Karpas-422 (cell line): ENCODE measurements at places on chromosomes 16 and 17.

DNA sequence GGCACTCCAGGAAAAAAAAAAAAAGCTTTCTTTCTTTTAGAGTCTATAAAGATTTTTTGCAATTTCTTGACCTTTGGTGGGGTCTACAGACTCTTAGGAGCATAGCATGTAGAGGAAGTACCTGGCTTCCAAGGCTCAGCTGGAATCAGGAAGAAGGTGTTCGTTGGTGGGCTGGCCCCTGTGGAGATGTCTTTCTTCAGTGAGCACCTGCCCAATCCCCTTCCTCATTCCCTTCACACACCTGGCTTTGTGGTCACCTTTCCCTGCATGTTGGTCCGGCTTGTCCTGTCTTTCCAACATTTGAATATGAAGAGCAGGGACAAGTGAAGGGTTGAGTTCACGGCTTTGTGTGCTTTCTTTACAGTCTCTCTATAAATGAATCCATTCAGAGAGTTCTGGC is 352.4 kb downstream of the HAPSTR1 start:
- no peak for DNase-seq

GRCh38 chr17:34357398-34357797 is 1.1 kb downstream of the CCL13 start:
- DNase-seq: no peak

DNA sequence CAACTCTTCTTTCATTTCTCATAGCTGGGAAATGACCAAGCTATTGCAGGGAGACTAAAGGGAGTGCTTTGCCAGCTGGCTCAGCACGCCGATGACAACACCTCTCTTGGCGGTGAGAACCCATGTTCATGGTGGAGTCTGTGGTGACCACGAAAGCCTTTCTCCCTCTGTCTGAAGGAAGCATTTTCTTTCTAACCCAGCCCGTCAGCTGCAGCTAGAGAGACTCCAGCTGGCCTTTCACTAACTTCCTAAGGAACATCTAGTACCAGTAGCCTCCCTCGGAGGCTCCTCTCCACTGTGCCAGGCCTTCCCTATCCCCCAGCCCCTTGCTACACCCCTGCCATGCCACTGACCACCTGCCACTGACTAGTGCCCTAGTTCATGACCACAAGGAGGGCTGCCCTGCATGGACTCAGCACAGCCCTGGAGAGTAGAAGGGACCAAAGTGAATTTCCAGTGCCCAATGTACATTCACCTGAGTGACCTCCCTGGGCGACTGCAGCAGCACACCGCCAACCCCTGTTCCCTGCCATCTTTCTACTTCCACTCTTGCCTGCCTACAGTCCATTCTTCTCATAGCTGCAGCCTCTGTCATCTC is 81.3 kb downstream of the CBLN1 start:
- DNase-seq: no peak

GRCh38 chr16:68166264-68166663 is 69.7 kb downstream of the ESRP2 start:
- peak; percentile 66 for DNase-seq

DNA sequence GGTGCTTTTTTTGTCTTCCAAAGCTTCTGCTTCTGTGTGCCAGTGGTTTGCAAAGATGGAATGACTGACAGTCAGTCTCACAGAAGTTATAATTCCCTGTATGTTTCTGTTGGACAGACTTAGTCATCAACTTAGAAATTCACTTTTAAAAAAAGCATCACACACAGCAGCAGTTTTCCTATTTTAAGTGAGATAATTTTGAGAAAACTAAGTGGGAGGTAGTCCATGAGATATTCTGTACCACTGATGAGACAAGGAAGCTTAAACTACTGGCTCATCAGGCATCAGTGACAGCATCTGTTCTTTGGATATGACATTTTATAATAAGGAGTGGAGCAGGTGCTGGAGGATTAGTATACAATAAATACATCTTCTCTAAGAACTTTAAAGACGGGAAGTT is 20.0 kb downstream of the CNP start:
- DNase-seq: no peak

- no peak for DNase-seq
Measured at GRCh38 chr17:45874151-45874550, 20.2 kb upstream of the MAPT start.

- no peak for DNase-seq
Measured at GRCh38 chr16:24841291-24841690, 4.5 kb upstream of the SLC5A11 start.

GRCh38 chr17:75681289-75681688 is 14.2 kb downstream of the SAP30BP start:
- no peak for DNase-seq

- DNase-seq: no peak
Measured at GRCh38 chr17:71287071-71287823, 833.6 kb upstream of the SOX9 start.

DNA sequence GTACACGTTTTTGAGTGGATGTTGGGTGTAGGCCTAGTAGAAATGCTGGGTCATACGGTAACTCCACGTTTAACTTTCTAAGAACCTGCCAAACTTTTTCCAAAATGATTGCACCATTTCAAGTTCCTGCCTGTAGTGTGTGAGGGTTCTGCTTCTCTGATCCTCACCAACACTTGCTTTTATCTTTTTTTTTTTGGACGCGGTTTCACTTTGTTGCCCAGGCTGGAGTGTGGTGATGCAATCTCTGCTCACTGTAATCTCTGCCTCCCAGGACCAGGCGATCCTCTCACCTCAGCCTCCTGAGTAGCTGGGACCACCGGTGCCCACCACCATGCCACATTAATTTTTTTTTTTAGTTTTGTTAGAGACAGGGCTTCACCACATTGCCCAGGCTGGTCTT is 23.5 kb downstream of the ZNF750 start:
- DNase-seq: no peak

DNA sequence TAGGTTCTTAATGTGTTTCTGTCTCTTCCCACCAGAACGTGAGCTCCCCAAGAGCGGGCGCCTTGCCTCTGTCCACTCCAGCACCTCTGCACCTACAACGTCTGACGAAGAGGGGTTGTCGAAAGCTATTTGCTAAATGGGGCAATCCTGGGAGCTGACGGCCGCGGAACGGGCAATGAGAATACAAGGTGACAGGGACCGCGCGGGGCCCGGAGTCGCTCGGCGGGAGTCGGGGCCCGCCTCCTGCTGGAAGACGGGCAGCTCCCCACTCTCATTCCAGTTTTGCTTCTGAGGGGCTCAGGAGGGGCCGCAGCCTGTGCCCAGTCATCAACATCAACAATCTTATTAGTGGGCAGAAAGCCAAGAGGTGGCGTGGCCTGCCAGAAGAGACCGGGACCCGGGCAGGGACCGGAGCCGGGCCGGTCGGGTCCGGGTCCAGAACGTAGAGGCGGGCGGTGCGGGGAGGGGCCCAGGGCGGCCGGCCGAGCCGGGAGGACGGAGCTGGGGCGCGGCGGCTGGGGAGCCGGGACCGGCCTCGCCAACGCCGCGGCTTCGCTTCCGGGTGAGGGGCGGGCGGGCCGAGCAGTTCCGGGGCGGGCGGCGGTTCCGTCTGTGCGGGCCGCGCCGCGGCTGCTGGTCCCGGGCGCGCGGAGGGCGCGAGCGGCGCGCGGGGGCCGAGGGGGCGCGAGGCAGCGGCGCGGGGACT is at the start of gene MOSMO:
TSS of gene MOSMO (plus strand) at position 603 of the 706 bp plus-strand sequence. CDS start 191 bp downstream, outside the sequence.
- DNase-seq: peak; percentile 80

- DNase-seq: no peak
Measured at GRCh38 chr16:85449885-85450245, 163.3 kb upstream of the GSE1 start.

DNA sequence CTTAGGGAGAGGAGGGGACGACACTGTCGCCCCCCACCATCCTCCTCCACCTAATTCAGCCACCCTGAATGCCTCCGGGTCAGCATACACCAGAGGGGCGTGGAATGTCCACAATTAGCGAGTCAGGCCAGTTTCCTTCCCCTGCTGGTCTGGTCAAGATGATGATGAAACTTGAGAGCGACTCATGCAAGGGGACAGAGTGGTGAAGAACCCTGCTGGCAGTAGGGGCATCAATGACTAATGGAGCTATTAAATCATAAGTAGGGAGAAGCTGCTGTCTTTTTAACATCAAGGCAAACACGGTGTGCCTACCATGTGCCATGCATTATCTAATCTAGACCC is 7.2 kb downstream of the SPACA3 start:
- DNase-seq: no peak

GRCh38 chr17:31513731-31514427 is 122.4 kb downstream of the RAB11FIP4 start:
- DNase-seq: no peak

GRCh38 chr17:61157246-61157886 is 242.3 kb upstream of the TBX2 start:
- no peak for DNase-seq

DNA sequence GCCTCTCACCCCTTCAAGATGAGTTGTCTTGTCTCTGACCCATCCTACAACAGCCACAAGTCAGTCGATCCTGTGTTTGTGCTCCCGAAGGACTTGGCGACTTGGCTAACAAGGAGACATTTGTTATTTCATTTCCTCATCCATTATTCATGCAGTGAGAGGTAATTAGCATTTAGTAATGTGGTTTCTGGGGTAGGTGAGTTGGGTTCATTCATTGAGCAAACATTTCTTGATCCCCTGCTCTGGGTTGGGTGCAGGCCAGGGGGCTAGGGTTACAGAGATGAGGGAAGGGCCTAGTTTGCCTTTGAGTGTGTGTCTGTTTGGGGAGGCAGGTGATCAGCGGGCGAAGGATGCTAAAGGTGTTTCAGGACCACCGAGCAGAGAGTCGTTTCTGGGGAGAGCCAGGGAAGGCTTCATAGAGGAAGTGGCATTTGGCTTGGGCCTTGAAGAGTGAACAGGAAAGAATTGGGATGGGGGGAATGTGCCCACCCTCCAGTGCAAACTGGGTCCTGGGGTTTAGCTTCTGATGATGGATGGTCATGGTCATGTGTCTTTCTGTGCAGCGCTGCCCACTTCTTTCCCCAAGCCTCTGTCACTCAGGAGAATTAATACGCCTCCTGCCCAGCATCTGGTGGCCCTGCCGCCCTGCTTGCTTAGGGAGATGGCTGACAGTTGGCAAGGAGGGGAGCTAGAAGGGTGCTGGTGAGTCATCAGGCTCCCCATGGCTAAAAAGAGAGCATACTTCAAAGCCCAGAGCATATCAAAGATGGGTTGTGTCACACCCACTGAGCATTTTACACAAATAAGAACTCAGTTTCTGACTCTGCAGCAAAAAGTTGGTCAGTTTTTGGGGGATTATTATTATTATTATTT is 38.5 kb downstream of the MSI2 start:
- DNase-seq: no peak

DNA sequence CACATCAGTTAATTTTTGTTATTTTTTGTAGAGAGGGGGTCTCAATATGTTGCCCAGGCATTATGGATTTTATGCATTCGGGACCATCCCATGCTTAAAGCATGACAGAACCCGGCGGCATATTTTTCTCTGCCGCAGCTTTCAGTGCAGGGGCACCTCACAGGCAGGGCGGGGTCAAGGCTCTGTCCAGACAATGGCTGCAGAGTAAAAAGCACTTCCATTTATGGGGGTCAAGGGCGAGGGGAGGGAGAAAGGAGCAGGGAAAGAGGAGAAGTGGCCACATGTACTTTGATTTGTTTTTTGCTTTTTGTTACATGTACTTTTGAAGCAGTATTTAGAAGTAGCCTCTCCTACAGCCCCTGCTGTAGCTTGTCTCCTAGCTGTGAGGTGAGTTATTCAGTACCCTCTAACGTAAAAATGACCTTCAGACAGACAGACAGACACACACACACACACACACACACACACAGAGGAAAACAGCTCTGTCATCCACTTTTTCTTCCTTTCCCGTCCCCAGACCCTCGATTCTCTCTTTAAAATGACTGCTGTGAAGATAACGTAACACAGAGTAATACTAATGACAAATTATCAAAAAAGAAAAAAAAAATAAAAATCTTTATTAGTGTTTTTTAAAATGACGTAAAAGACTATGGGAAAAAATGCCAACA is 856 bp upstream of the SCPEP1 start:
- no peak for DNase-seq

DNA sequence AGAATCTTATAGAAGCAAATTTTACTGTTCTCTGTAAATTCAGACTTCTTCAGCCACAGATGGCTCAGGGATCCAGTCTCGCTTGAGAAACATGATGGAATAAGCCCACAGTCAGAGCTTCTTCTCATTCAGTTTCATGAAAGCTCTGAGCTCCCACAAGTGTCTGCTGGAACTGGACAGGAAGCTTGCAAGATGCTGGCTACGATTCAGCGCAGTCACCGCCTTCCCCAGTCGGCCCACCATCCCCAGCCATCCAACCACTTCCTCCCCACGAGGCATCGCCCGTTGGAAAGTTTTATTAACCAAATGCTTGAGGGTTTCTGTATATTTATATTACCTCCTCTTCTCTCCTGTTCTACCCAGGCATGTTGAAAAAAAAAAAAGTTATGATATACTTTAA is 171.7 kb downstream of the ZFHX3 start:
- DNase-seq: no peak

DNA sequence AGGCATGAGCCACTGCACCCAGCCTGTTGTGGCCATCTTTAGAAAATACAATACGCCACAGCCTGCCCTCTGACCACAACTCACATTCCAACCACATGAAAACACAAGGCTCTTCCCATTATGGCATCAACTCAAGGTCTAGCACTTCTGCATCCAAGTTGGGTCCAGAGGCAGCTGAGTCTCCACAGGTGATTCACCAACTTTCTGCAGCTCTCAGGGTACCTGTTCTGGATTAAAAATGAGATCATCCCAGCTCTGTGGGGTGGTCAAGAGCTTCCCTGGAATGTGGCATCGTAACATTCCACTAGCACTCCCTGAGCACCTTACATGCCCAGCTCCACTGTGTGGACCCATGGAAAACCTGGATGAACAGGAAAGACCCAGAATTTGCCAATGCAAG is 9.9 kb upstream of the GUCY2D start:
- DNase-seq: no peak

DNA sequence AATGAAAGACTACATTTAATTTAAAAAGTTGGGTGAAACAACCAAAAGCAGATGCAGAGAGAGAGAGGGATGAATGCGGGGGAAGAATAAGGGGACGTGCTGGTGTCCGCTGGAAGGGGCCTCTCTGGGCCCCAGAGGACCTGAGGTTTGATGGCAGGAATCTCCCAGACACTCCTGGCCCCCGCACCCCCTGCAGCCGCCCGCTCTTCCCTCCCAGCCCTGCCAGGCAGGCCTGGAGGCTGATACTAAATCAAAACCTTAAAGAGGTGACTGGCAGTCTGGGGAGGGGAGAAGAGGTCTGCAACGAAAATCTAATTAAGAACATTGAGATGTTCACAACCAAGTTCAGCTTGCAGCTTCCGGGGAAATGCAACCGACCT is 2.4 kb downstream of the FOXL1 start:
- no peak for DNase-seq

DNA sequence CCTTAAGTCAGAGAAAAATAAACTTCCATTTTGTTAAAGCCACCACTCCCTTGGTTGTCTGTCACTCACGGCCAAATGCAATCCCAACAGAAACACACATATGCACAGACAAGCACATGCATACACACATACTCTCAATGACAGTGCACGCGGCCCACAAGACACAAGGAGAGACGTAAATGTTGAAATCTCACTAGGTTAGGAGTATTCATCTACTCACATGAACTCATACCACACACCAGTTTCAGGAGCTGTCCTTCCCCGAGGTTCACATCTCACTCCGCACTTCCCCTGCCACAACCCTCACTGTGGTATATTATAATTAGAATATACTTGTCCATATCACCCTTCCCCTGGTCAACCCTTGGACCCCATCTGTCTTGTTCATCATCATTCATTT is 30.5 kb upstream of the CRYBA1 start:
- no peak for DNase-seq
